ENCODE measurements at places on chromosomes 7 and 10. TPM values are rescaled to one million over a fixed set of nuclear protein-coding genes. Genes with fewer than 3 reads are reported as not detected.

GRCh38 chr7:80392229-80393169, 119.4 kb downstream of the GNAT3 start:
- DNase-seq: no peak

- DNase-seq: no peak
These were observed 52.1 kb upstream of the GHITM start for GRCh38 chr10:84087202-84087601.

DNA sequence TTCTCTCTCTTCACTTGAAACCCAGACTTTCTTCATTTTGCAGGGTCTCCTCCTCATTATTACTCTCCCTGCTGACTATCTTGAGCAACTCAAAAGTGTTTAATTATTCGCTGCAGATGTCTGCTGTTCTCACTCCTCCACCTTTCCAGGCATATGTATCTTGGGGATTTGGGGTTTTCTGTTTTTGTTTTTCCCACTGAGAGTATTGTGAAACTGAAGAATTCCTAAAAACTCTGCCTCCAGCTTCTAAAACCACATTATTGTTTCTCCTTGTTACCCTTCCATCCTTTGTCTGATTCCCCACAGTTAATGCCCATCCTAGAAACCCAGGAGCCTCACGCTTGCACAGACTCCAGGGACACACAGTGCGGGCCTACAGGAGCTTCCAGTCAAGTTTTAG, 51.3 kb downstream of the WNT2 start:
- DNase-seq: no peak

C1QL3 gene
- total RNA-seq: not detected

GRCh38 chr7:2107386-2108070, 125.2 kb downstream of the MAD1L1 start:
- no peak for DNase-seq

TEX47 gene
- total RNA-seq: not detected

Measured in osteoblast (primary cell).